NCI-H187 treated with DMSO at 0.1 percent for 48 hours (cell line): ENCODE measurements at places on chromosomes 3 and 15.

DNA sequence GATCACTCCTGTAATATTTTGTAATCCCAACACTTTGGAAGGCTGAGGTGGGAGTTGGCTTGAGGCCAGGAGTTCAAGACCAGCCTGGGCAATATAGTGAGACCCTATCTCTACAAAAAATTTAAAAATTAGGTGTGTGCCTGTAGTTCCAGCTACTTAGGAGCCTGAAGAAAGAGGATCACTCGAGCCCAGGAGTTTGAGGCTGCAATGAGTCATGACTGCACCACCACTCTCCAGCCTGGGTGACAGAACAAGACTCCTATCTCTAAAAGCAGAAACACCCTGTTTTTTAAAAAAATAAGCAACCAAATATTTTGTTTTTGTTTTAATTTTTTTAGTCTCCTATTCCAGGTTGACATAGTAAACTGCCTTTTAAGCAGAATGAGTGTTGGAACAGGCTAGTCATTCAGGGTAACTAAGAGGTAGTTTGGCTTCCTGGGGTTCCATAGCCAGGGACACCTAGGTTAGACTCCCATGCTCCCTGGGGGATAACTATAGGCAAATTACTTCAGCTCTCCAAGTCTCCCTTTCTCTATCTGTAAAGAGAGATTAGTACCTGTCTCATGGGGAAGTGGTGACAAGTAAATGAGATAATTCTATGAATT, 114.6 kb upstream of the C15orf61 start:
- no peak for DNase-seq

- DNase-seq: no peak
Observed at GRCh38 chr15:78148392-78149067, 632 bp upstream of the IDH3A start.

DNA sequence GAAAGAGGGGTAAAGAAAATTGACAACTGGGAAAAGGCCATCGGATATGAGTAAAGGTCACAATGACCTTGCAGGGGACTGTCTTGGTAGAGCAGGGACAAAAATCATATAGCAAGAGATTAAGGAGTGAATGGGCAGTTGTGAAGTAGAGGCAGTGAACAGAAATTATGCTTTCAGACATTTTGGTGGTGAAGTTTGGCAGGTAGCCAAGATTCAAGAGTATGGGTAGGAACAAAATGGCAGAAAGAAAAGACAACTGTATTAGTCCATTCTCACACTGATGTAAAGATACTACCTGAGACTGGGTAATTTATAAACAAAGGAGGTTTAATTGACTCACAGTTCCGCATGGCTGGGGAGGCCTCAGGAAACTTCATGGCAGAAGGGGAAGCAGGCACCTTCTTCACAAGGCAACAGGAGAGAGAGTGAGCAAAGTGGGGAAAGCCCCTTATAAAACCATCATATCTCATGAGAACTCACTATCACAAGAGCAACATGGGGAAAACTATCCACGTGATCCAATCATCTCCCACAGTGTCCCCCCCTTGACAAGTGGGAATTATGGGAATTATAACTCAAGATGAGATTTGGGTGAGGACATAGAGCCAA, 84.0 kb downstream of the CGNL1 start:
- DNase-seq: no peak

DNA sequence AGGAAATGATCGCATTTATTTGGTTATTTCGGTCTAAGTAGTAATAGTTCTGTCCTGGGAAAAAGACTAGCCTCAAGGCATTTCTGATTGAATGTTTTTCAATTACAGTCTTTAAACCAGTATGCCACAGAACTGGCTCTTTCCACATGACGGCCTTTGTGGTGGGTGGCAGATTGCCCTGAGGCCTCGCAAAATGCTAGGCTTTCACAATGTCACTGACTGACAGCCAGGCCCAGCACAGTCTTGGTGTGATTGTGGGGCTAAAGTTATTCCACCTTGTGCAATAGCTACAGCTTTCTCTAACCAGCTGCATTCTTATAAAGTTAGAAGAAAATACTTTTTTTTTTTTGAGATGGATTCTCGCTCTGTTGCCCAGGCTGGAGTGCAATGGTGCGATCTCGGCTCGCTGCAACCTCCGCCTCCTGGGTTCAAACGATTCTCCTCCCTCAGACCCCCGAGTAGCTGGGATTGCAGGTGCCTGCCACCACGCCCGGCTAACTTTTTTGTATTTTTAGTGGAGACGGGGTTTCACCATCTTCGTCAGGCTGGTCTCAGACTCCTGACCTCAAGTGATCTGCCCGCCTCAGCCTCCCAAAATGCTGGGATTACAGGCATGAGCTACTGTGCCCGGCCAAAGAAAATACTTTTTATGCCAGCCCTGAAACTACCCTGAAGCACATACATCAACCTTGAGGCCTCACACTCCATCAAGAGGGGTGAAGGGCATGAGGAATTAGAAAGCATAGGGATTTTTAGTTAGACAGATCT, 2.5 kb upstream of the ADIPOQ start:
- DNase-seq: no peak

DNA sequence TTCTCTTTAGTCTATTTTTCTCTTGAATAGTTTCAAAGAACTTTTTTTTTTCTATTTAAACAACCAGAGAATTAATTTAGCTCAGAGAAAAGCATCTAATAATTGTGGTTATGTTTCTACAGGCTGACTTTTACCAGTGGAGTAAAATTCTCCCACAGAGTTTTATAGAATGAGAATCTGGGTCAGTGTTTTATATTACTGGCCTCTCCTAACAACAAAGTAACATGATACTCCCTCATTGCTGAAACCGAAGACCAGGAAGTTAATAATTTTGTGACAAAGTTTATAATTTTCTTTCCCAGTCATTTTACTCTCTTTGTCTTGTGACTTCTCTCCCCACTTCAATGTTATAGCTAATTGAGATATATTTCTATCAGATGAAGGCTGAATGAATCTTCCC, 946.9 kb downstream of the EPHA3 start:
- DNase-seq: no peak

DNA sequence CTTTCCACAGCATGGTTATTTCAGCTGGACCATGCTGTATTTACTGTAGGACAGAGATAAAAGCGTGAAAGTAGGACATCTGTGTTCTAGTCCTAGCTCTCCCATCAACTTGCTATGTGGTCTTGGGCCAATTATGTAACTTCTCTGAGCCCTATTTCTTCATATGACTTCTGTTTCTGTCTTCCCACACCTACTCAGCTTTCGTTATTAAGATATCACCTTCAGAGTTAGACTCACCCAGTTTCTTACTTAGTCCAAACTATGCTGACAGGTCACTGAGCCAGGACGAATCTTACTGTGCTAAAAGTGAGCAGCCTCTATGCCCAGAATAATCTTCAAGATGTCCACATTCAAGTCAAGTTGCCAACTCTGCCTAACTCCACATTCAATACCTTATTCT, 283.7 kb downstream of the IL5RA start:
- no peak for DNase-seq

- no peak for DNase-seq
Observed at GRCh38 chr3:104785947-104786346, 580.8 kb upstream of the ALCAM start.

- no peak for DNase-seq
Observed at GRCh38 chr3:36514171-36514570, 133.9 kb downstream of the STAC start.

DNA sequence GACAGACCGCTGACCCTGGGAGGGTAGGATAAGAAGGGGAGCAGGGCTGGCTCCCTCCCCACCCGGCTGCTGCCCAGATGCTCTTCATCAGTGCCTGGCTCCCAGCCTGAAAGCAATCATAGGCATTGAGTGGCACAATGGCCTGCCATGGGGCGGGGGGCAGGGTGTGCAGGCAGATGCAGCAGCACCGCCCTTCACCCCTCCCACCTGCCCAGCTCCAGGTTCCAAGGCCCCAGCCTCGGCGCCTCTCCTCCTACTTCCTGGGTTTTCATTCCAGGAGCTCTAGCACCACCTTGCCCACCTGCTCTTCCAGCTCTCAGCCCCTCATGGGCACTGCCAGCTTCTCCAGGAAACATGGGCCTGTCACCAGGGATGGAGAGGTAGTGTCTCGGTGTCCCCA, 101.7 kb downstream of the MEGF11 start:
- no peak for DNase-seq

GRCh38 chr3:95271395-95271794, 1208.5 kb downstream of the NSUN3 start:
- DNase-seq: no peak

DNA sequence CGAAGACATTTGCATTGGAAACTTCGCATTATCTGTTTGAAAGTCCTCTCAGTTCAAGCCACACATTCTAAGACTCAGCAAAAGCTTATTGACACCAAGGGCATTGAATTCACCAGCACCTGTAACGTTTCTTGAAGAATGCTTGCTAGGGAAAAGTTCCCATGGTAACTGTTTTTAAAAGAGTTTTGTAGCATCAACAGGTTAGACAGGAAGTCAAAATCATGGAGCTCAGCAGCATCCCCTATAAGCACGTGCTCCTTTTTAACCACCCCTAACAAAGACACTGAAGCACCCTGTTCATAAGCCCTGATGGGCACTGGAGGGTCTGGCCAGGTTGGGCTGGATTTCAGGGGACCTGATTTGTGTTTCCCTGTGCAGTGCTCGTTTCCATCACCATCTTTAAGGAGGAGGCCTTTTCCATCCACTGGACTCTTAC, 229.7 kb upstream of the BHLHE40 start:
- no peak for DNase-seq

- DNase-seq: no peak
Observed at GRCh38 chr3:53821631-53822121, 24.5 kb downstream of the CHDH start.

- no peak for DNase-seq
Observed at GRCh38 chr15:71596672-71597071, 213.7 kb upstream of the NR2E3 start.

- no peak for DNase-seq
Observed at GRCh38 chr3:96416549-96417255, 397.7 kb upstream of the EPHA6 start.
